ENCODE measurements at places on chromosomes 4 and X.

- DNase-seq, result no peak
Observed at GRCh38 chrX:23511793-23512192, 155.5 kb upstream of the PRDX4 start.

DNA sequence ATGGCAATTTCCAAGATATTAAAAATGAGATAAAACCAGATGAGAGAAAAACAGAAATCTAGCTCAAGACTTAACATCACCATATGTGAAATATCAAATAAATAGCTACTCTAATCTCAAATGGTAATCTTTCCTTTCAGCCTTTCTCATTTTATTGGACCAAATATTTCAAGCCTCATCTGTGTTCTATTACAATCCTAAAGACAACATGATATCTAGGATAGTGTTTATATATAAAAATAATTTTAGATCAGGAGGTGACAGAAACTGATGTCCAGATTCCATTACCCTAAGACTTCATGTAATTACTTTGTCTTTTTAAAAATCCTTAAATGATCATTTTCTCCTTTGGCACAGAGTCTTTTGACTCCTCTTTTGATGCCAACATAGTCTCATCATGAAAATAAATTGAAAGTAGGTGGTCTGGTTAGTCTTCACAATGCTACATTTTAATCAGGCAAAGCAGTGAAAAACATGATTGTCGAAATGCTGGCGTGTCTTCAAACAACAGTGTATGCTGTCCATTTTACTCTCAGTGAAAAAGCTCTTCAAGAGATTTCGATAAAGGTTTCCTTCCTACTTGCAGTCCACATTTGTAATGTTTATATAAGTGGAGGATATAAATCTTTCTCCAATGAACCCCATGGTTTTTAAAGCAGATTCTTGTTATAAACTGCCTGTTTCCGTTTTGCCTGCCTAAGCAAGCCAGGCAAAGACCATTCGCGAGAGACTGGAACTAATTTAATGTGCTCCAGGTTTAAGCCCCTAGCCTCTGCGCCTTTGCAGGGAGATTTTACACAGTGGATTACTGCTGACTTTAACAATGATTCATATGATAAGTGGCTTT lies 169.8 kb downstream of the SCFD2 start:
- DNase-seq, result peak; percentile 15

- no peak for DNase-seq
Observed at GRCh38 chr4:118967393-118967792, 78.7 kb downstream of the SYNPO2 start.

GRCh38 chr4:184792334-184792733 lies 33.4 kb downstream of the ACSL1 start:
- DNase-seq, result no peak

- no peak for DNase-seq
Observed at GRCh38 chr4:79281566-79282359, 44.1 kb downstream of the NAA11 start.

GRCh38 chr4:152246659-152247058 lies 289.2 kb downstream of the FBXW7 start:
- DNase-seq, result no peak

GRCh38 chr4:125125276-125125675 lies 189.5 kb upstream of the FAT4 start:
- no peak for DNase-seq

DNA sequence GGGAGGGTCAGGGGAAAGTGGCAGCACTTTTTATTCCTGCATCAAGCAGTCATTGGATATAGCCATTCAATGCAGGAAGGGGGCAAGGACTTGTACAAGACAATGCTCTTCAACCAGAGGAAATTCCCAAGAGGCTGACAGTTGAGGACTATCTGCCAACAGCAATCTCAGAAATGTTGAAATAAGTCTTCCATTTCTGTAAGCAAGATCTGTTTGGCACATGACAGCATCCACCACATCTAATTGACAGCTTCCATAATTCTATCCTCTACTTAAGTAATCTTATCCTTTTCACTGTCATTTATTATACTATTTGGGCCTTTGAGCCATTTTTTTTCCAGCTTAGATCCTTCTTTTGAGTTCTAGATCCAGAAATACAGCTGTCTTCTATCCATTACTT lies 110.7 kb downstream of the CFAP299 start:
- no peak for DNase-seq

DNA sequence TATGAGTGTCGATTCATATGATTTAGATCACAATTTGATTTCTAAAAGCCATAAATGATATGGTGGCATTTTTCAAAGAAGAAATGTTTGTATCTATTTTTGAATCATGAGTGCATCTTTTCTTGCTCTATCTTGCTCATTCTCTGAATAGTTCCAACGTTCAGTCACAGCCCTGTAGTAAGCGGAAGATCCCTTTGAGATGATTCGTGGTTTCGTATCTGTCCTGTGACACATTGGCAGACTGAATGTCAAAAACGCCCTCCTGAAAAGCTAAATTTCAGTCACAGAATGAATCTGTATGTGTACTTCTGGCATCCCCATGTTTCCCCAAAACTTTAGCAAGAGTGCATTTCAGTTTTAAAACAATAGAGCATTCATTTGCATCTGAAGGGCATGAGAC lies 1066.9 kb upstream of the TENM3 start:
- no peak for DNase-seq

- no peak for DNase-seq
Observed at GRCh38 chr4:14749910-14750309, 252.4 kb upstream of the CPEB2 start.

GRCh38 chr4:56892691-56893090 lies 15.0 kb upstream of the REST start:
- DNase-seq, result no peak

- no peak for DNase-seq
Observed at GRCh38 chr4:164531336-164531735, 222.6 kb upstream of the SMIM31 start.

DNA sequence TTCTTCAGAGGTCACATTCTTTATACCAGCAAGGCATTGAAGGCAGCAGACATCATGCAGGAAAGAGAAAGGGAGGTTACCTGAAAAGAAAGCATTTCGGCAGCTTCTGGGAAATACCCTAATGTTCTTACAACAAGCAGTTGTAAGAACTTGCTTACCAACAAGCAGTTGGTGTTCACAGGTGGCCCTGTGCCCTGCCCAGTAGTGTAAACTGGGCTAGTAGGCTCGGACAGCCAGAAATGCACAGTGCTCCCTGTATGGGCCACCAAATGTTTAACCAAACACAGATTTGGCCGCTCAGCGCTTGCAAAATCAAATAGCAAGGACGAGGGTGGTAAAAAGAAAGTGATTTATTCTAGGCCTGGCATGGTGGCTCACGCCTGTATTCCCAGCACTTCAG lies 20.4 kb upstream of the RHOXF1 start:
- no peak for DNase-seq

DNA sequence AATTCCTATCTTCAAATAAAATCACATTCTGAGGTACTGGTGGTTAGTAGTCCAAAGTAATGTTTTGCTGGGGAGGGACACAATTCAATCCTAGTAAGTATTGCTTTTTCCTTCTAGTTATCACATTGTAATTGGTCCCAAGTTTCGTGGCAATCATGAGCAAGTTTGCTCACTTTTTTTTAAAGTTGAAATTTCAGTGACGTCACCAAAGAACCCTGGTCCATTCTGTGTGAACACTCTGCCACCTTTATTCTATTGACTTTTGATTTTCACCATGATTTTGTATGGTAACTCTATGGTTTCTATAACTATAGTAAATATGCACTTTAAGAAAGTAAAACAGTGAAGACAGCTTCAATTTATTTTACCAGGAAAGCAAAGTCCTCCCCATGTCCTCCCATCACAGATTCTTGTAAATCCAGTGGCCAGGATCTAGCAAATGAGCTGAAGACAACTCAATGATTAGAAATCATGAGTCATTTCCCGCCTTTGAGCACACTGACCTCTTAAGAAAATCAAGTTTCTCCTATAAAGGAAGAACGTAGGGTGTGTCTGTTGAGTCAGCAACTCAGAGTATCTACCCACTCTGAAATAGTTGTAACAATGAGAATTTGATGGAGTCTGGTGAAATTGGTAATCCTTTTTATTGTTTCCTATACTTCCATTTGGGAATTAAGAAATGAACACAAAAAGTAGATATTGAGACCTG lies 1306.6 kb upstream of the PABPC4L start:
- DNase-seq, result no peak

- no peak for DNase-seq
Observed at GRCh38 chr4:83329521-83330110, 5.0 kb downstream of the HPSE start.

- DNase-seq, result no peak
Observed at GRCh38 chr4:1857931-1858330, 2.0 kb upstream of the LETM1 start.

DNA sequence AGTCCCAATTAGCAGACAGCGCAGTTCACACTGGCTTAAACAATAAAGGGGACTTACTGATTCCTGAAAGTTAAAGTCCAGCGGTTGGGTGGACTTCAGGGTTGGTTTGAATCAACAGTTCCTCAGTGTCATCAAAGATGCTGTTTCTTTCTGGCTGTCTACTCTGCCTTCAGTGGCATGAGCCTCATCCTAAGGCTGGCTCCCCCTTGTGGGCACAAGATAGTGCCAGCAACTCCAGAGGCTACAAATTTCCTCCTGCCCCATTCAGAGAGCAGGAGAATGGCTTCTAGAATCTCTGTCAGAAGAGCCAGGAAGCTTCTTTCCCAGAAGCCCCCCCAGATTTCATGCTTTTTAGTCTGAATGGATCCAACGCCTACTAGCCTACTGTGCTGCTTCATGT lies 82.4 kb upstream of the MTM1 start:
- DNase-seq, result peak; percentile 53

- DNase-seq, result peak; percentile 44
Observed at GRCh38 chr4:141102367-141102766, 30.9 kb downstream of the RNF150 start.

- DNase-seq, result no peak
Observed at GRCh38 chrX:1500701-1501624, 36.0 kb downstream of the P2RY8 start.

- no peak for DNase-seq
Observed at GRCh38 chrX:22666441-22666840, 333.3 kb upstream of the DDX53 start.

DNA sequence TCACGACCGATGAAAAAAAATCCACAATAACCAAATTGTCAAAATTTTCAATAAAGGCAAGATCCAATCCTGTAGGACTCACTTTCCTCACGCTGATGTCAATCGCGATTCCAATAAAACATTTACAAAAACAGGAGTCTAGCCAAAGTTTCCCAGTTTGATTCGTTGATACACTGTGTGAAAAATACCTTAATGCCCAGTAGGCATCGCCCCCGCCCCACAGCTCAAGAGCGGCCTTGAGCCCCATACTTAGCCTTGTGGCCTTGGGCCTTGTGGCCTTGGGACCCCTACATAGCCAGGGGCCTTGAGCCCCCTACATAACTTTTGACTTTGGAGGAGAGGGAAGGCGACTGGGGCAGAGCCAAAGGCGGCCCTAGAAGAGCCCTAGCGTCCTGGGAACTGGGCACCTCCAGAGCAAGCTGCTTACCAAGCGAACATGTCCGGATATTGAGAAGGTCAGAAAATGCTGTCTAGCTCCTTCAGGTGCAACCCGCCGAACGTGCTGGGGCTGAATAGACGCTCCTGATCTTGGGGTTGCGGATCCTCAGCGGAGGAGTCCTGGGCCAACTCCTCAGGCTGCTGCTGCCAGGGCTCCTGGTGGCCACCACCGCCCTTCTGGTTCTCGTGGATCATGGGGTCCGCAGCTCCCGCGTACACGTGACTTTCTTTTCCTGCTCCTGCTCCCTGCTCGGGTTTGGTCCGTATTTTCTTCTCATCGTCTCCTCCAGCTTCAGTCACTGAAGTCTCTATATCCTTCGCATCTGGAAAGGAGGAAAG lies 62.9 kb downstream of the RHOXF2B start:
- DNase-seq, result no peak

DNA sequence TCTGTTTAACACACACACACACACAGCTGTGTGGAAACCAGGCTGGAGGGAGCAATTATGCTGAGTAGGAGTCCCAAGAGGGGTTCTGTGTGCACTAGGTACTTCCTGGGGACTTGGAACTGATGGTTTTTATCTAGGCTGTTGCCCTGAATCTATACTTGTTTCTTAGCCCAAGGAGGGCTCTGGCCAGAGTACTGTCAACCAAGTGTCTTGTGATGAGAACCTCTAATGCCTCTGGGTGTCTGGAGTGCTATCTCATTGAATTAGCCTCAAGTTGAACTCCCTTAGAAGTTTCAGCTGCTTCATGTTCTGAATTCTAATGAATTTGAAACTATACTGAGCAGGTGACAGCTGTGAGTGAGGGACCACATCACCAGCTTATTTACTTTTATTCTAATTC lies 16.6 kb downstream of the ARHGAP24 start:
- no peak for DNase-seq

DNA sequence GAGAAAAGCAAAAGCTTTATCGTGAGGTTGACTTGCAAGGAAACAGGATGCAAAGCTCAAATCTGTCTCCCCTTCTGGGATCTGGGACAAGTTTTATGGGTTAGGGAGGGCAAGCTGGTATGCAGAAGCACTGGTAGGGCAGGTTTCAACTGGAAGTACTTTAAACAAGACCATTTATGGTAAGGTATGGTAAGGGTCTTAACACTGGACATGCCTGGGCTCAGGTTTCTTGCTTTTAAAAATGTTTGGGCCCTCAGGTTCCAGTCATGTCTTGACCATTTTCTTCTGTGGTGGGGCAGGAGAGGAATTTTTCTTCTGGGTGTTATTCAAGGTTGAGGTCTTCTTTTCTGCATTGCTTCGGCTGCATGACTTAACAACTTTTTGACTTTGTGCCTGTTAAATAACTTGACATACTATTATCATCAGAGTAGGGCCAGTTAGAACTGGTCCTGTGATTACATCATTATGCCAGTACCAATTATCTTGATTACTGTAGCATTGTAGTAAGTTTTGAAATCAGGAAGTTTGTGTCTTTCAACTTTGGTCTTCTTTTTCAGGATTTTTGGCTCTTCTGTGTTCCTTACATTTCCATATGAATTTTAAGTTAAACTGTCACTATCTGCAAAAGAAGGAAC lies 33.7 kb downstream of the CD38 start:
- DNase-seq, result no peak

DNA sequence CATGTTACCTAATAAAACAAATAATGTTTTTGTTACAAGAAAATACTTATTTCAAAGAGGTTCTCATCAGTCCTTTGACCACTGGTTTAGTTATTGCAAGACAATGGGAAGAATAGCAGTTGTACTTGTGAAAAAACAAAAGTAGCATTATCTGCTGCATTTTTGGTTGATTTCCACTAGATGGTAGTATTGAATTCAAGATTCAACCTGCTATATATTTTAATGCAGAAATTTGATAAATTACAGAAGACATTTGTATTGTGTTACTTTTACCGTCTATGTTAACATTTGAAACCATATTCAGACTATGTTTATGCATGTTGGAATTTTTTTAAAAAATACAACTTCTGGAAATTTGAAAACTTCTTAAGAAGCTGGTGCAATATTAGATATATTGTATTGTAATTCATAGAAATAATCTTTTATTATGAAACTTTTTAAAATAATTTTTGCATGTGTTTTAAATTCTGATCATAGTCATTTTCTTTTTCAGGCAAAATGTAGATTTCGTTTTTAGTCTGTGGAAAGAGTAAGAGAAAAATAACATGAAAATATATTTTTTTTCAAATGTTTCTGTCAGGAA lies 56.4 kb downstream of the SPCS3 start:
- DNase-seq, result no peak

GRCh38 chr4:188941524-188942119 lies 802.4 kb downstream of the TRIML1 start:
- DNase-seq, result peak; percentile 64

- no peak for DNase-seq
Observed at GRCh38 chrX:139832718-139833309, 100.0 kb downstream of the ATP11C start.

All from SJSA1 (cell line).